ENCODE measurements at places on chromosomes 11 and 22. TPM values are rescaled to one million over a fixed set of nuclear protein-coding genes. Genes with fewer than 3 reads are reported as not detected.

GRCh38 chr11:28242596-28242995 is 134.4 kb downstream of the METTL15 start:
- H3K36me3 ChIP-seq: no peaks in the 10 kb centered on the region
- H3K4me3 ChIP-seq: no peak overlapping the region
- H3K27me3 ChIP-seq: no peaks in the 10 kb centered on the region
- H3K27ac ChIP-seq: no peak overlapping the region
- no peaks in the 10 kb centered on the region for H3K4me1 ChIP-seq

GRCh38 chr11:73384125-73384441 is 7.9 kb downstream of the RELT start:
- no peak overlapping the region for H3K4me3 ChIP-seq
- H3K27ac ChIP-seq: no peak overlapping the region
- no peak for DNase-seq
- H3K4me1 ChIP-seq: no peaks in the 10 kb centered on the region

GRCh38 chr11:19978668-19979518 is 181.4 kb downstream of the DBX1 start:
- no peak overlapping the region for H3K4me3 ChIP-seq
- no peaks in the 10 kb centered on the region for H3K27me3 ChIP-seq
- DNase-seq: no peak
- no peaks in the 10 kb centered on the region for H3K36me3 ChIP-seq

DNA sequence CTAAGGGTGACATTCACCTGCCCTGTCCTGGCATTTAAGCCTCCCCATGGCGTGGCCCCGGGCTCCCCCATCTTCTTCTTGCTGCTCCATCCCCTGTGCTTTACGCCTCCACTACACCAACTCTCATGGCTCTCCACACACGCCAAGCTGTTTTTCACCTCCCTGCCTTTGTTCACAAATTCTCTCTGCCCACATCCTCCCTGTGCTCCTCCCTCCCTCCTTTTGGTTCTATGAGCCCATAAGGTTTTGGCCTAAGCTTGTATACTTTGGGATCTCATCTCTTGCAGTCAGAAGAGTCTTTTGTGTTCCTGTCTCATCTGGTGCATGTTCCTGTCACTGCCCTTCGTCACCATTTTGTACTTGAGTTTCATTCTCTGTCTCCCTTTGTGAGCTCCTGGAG is 4.6 kb upstream of the DNAL4 start:
- no peak for DNase-seq
- no peaks in the 10 kb centered on the region for H3K27me3 ChIP-seq
- no peak overlapping the region for H3K4me3 ChIP-seq
- H3K4me1 ChIP-seq: no peaks in the 10 kb centered on the region

- H3K27me3 ChIP-seq: no peaks in the 10 kb centered on the region
- no peaks in the 10 kb centered on the region for H3K4me1 ChIP-seq
- H3K4me3 ChIP-seq: no peak overlapping the region
- no peak overlapping the region for H3K27ac ChIP-seq
- DNase-seq: no peak
Measured at GRCh38 chr22:37178350-37179125, 9.5 kb downstream of the C1QTNF6 start.

DNA sequence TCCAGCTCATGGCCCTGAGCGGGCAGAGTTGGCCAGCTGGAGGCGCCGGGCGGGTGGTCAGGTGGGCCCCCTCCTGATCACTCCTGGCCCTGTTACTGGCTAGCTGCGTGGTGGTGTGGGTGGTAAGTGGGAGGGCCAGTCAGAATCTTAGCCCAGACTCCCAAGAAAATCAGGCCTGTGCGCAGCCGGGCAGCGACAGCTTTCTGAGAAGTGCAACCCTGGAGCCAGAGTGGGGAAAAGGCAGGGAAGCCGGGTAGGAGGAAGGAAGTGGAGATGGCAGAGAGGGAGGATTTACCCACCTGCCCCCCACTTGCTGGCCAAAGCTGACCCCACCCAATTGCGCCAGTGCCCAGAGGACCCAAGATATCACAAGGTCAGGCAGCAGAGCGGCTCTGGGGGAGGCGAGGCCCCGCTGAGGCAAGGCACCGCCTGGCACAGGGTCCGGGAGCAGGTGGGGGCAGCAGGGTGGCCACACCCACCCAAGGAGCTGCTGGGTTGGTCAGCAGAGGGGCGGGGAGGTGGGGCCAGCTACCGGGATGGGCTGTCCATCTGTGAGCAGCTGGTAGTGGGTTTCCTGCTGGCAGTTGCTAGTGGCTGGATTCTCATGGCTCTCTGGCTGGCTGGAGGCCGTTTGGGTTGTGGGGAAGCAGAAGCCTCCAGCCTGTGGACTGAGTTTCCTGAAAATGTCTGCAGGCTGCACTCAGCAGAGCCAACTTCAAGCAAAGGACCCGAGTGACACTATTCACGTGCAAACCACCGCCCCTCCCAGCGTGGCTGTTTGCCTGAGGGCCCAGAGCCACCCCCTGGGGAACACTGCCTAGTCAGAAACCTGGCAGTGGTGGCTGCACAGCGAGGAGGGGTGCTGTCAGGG is 196.4 kb downstream of the IGLL1 start:
- H3K27ac ChIP-seq: no peak overlapping the region
- no peaks in the 10 kb centered on the region for H3K27me3 ChIP-seq
- DNase-seq: no peak

DNA sequence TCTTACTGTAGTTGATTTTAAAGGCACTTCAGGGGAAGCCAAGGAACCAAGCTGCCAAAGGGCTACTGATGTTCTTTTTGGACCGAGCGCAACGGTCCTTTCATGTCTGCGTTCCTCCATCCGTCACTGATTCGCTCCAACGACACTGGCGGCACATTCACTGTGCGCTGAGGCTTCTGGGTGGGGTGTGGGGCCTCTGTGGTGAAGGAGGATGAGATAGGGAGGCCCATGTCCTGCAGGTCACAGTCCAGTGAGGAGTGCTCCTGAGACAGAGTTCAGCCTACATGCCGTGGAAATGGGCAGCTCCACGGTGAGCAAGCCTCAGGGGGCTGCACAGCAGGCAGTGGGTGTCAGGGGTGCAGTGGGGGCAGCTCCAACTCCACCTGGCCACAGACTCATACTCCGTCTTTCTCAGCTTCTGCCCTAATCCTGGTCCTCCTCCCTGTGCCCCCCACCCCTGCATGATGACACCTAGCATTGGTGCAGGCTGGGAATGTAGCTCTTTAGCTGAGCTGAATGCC is 87.8 kb upstream of the SHANK2 start:
- no peak overlapping the region for H3K27ac ChIP-seq
- H3K4me3 ChIP-seq: no peak overlapping the region
- H3K27me3 ChIP-seq: no peaks in the 10 kb centered on the region
- no peaks in the 10 kb centered on the region for H3K4me1 ChIP-seq

DNA sequence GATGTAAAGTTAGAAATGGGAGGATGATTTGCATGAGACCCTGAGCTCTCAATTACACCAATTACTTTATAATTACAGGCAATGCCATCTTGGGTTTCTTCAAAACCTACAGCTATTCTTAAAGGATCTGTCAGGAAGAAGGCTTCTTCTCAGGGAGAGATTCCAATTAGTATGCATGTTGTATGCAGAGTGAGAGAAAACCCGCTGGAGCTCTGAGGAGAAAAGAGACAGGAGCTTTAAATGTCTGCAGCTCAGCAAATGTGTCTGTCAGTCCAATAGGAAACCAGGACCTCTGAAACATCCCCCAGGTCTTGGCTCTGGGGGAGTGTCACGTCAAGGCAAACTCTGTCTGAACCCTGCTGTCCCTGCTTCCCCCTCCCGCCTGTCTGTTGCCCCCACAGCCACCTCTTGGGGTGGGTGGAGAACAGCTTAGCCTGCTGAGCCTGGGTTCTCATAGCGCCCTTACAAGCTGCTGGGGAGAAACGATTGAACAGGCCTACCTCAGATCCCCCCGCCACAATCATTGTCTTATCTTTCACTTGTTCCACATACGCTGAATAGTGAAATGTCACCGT is 140.2 kb downstream of the SPATA19 start:
- H3K4me1 ChIP-seq: no peaks in the 10 kb centered on the region
- no peak overlapping the region for H3K27ac ChIP-seq
- H3K27me3 ChIP-seq: no peaks in the 10 kb centered on the region
- no peak overlapping the region for H3K4me3 ChIP-seq
- no peaks in the 10 kb centered on the region for H3K36me3 ChIP-seq

DNA sequence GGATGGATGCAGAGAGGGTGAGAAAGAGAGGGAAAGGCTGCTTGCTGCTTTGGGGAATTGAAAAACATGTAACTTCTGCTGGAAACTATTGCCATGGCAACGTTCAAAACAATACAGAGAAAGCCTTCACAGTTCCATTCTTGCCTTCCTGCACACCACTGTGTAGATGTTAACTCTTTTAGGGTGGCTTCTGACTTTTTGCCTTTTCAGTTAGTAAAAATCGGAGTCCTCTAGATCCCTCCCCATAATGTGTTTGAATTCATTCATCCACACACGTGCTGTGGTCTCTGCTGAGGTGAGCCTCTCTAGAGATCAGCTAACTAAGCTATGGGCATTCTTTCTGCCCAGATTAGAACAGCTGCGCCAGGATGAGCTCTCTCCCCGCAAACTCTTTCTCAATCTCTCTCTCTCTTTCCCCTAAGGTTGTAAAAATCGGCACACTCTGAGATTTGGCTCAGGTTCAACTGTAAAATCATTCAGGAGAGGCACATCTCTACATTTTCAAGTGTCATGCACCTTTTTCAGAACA is 1178.3 kb downstream of the LRRC4C start:
- no peak overlapping the region for H3K27ac ChIP-seq
- no peaks in the 10 kb centered on the region for H3K4me1 ChIP-seq

DNA sequence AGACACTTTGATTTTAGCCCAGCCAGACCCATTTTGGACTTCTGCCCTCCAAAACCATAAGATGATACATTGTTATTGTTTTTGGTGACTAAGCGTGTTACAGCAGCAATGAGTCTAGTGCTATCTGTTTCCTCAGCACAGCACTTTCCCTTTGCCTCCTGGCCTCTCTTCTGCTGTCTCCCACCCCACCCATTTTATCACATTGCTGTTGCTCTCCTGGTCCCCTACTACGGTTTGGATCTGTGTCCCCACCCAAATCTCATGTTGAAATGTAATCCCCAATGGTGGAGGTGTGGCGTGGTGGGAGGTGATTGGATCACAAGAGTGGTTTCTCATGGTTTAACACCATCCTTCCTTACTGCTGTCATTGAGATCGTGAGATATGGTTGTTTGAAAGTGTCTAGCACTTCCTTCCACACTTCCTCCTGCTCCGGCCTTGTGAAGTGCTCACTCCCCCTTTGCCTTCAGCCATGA is 59.8 kb upstream of the CD82 start:
- H3K4me1 ChIP-seq: no peaks in the 10 kb centered on the region
- H3K4me3 ChIP-seq: no peak overlapping the region
- no peak overlapping the region for H3K27ac ChIP-seq
- H3K36me3 ChIP-seq: no peaks in the 10 kb centered on the region
- DNase-seq: no peak

DNA sequence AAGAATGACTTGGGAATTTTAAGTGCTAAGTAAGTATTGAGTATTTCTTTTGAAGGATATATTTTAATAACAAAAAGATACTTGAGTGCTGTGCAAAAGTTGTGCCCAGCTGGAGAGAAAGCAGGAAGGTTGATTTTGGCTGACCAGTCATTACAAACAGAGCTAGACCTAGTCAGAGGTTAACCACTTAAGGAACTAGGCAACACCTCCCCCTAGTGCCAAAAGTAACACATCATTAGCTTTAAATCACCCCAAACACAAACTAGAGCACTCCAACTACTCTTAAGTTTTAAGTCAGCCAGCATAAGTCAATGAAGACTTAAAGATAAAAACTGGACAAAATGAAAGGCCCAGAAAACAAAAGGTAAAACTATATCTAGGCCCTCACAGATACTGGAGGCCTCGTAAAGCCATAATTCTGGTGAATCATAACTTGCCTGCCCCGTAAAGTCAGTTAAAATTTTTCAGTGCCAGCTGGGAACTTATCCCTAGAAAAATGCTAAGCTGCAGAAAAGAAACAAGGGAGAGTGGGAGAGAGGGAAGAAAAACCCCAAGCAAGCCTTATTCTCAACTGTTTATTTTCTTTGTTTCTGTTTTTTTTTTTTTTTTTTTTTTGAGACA is 4.6 kb downstream of the TMEM9B start:
- H3K27me3 ChIP-seq: no peaks in the 10 kb centered on the region
- no peaks in the 10 kb centered on the region for H3K36me3 ChIP-seq
- peak; percentile 33 for DNase-seq
- H3K4me3 ChIP-seq: no peak overlapping the region
- H3K27ac ChIP-seq: no peak overlapping the region
- H3K4me1 ChIP-seq: peaks cover 11% of the 10 kb centered on the region

DNA sequence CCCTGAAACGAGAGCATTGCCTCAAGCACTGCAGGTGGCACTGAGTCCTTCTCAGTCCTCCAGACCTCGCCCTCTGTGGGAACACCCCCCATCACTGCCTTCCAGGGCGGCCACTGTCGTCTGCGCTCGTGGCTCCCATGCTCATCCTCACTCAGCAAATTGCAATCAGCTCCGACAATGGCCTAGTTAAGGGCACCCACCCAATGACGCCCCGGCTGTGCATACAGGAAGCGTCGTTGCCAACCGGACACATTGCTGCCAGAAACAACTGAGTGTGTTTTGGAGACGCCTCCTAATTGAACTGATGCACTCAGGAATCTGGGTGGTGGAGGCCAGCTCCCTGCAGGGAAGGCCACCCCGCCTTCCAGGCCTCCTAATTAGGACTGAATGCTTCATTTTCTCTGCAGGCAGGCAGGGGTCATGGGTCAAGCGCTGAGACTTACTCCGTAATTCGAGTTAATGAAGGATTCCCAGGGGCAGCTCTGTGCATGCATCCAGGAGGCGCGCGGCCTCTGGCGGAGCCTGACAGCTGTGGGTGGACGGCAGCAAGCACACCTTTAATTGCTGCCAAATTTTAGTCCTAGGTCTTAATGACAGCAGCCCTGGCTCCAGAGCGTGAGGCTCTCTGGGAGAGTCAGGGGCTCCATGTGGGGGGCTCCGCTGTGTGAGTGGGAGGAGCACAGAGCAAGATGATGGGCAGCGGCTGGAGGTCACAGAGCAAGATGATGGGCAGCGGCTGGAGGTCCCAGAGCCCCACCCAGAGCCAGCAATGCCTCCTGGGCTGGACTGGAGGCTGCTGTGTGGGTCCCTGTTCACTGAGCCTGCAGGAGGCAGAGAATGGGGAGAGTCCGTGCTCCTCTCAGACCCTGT is 199.0 kb downstream of the BRD1 start:
- H3K4me1 ChIP-seq: no peaks in the 10 kb centered on the region
- no peak overlapping the region for H3K27ac ChIP-seq
- peak; percentile 36 for DNase-seq
- no peaks in the 10 kb centered on the region for H3K36me3 ChIP-seq
- H3K27me3 ChIP-seq: no peaks in the 10 kb centered on the region

The BIK gene
- 1.8 TPM for total RNA-seq

The H19 gene
- total RNA-seq: 114 TPM

The MLC1 gene
- total RNA-seq: 0.05 TPM
